ENCODE measurements at places on chromosomes 1 and 21.

DNA sequence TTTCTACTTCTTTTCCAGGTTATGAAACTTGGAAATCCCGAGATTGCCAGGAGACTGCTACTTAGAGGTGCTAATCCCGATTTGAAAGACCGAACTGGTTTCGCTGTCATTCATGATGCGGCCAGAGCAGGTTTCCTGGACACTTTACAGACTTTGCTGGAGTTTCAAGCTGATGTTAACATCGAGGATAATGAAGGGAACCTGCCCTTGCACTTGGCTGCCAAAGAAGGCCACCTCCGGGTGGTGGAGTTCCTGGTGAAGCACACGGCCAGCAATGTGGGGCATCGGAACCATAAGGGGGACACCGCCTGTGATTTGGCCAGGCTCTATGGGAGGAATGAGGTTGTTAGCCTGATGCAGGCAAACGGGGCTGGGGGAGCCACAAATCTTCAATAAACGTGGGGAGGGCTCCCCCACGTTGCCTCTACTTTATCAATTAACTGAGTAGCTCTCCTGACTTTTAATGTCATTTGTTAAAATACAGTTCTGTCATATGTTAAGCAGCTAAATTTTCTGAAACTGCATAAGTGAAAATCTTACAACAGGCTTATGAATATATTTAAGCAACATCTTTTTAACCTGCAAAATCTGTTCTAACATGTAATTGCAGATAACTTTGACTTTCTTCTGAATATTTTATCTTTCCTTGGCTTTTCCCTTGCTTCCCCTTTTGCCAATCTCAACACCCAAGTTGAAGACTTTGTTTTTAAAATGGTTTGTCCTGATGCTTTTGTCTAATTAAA, 4.0 kb downstream of the CDKN2C start:
- no peak for DNase-seq

GRCh38 chr21:21845901-21846300, 847.7 kb downstream of the NCAM2 start:
- no peak for DNase-seq

DNA sequence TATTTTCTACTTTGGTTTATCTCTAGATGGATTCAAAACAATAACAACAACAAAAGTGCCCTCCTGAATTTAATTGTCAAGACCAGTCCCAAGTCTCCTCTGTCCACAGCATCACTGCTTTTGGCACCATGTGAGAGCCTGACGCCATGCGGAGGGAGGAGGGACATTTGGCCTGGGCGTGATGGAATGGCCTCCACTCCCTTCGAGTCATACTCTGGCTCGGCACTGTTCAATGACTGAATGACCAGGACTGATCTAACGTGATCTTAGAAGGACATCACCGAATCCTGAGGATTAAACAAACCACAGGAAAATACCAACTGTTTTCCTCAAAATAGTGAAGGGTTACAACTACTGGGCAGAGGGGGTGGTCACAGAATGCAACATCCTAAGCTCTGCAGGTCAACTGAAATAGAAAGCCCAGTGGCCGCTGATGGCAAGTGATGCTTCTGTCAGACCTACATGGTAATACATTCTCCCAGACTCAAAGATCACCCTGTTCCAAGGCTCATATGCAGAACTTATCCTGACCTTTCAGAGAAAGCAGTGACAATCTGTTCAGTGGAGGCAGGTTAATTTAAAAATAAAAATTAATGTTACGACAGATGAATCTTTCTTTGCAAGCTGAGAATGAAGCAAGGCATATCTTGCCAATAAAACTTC, 19.1 kb downstream of the SRSF4 start:
- no peak for DNase-seq

DNA sequence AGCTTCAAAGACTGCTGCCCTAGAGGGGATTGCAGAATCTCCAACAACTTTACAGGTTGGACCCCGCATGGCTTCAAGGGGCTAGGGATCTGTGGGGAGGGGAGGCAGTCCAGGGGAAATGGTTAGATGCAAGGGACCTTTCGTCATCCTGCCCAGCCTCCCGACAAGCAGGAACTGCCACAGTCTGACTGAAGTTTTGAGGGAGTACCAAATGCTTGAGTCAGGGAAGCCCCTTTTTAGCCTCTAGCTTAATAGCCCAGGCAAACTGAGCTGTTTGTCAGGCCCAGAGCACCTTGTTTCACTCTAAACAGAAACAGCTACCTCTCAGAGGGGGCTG, 1.1 kb downstream of the TOR3A start:
- DNase-seq, result no peak

DNA sequence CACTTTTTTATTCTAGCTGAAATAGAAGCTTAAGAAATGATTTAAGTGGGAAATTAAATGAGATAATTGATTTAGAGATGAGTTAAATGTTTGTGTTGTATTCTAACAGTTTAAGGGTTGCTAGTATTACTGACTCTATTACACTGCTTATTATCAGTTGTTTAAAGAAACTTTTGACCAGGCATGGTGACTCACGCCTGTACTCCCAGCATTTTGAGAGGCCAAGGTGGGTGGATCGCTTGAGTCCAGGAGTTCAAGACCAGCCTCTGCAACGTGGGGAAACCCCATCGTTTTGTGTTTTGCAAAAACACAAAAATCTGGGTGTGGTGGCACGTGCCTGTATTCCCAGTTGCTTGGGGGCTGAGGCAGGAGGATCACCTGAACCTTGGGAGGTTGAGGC, 14.2 kb downstream of the CLIC4 start:
- no peak for DNase-seq

- DNase-seq, result no peak
These were observed 122.9 kb upstream of the ERG start for GRCh38 chr21:38621132-38621531.

DNA sequence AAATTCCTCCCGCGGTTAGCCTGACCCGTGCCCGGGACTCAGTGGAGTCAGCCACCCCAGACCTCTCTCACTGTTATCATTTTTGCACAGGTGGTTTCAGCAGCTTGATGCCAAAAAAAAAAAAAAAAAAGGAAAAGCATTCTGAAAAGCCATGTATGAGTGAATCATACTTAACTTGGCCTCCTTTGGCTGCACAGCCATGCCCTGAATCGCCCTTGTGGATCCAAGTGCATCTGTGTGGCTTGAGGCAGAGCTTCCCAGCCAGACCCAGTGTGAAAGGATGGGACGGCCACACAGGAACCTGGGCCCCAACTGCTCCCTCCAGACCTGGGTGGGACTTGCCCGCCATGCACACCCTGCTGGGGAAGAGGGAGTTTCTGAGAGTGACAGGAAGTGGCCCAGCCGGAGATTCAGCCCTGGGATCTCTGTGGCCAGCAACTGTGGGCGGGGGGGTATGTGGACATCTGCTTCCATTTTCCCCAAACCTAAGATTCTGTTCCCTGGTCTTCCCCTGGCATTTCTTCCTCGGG, 8.6 kb downstream of the YBEY start:
- no peak for DNase-seq

DNA sequence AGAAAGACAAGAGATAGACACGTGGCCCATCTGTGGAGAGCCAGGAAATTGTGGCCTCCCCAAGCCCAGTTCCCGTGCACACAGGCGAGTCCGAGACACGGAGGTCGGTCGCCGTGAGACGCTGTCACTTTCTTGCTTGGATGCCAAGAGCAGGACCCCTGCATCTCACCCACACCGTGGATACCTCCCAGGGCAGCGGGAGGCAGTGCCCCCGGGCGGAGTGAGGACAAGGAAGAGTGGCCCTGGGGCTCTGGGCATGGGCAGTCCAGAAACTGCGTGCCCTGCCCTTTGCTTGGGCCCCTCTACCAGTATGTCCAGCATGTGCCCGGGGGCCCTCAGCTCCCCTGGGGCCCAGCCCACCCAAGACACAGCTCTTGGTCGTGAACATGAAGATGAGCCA, 24.7 kb upstream of the ARHGEF16 start:
- no peak for DNase-seq

DNA sequence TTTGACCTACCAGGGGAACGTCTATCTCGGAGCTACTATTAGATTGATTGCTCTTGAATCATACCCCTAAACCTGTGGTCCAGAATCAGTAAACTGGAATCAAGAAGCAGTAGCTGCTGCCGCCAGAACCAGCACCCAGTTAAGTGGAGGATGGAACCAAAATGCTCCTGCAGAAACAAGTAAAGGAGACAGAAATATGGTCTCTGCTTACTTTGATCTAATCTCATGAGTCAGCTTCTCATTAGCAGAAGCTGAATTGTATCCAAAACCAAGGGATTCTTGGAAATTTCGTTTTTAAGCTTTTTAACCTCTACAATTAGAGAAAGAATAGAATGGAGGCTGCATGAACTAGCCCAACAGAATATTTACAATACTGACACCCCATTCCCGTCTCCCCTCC, 42.6 kb upstream of the PIGV start:
- DNase-seq, result no peak

DNA sequence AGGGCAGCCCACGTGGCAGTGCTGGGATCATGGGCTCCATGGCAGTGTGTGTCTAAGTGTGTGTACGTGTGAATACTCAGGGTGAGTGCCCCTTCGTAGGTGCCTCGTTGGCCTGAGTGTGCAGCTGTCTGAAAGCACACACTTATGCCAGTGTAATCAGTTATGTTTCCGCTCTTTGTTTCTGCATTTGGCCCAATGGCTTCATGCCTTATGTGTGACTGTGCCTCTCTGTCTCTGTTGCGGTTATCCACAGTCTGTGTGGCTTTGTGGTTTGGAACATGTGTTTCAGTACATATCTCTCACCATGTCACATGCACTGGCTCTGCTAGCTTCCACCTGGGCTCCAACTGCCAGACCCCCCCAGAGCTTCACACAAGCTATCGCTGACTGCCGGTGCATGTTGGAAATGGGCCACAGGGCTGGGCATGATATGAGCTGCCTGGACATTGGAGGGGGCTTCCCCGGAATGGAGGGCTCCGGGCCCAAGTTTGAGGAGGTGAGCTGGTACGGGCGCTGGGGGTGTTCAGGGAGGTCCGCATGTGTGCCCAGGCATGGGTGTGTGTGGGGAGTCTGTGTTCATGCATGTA, 70.3 kb upstream of the TINAGL1 start:
- DNase-seq, result peak; percentile 28

DNA sequence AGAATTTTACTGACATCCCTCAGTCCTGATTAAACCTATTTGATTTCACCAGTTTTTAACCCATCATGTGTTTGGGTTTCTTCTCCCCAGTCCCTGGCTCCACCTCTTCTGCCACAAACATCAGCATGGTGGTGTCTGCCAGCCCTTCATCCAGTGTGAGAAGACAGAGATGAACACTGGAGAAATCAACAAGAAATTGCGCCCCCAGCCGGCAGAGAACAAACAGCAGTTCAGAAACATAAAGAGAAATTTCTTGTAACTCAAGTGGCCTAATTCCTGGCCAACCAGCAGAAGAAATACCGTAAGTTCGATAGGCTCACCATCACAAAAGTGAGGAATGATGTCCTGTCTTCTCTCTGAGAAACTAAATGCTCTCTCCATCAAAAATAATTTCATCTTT, 18.3 kb downstream of the S100A11 start:
- DNase-seq, result no peak

DNA sequence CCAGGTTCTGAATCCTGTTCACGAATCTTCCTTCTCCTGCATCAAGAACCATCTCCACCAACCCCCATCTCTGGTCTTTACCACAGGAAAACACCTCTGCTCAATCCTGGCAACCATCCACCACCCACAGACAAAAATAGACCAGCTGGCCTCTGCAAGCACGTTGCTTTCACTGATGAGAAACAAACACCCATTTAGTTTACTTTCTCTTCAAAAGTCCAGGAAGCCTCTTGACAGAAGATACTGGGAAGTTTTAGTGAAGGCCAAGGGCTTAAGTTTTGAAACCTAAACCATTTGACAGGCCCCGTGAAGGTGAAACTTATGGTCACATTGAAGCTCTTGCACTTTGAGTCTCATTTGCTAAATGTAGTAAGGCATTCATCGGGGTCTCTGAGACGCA, 122.6 kb upstream of the PPP2R5A start:
- DNase-seq, result peak; percentile 52

DNA sequence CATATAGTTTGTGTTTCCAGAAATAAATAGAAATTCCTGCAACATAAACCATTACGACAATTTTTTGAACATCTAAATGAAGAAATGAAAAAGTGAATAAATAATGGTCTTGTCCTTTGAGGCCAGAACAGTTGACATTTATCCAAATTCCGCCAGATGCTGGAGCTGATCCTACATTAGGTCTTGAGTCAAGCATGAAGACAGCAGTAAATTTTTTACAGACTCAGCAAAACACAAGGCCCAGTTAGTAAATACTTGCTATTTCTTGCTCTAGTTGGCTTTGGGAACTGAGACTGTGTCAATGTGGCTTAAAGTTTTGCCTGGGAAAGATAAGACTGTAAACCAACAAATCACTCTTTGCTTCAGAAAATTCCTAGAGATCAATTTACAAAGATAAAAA, 540.1 kb upstream of the RGS18 start:
- peak; percentile 40 for DNase-seq

GRCh38 chr1:94316836-94317789, 79.7 kb upstream of the ARHGAP29 start:
- DNase-seq, result no peak

GRCh38 chr1:57916041-57916440, 492.2 kb upstream of the DAB1 start:
- DNase-seq, result no peak

DNA sequence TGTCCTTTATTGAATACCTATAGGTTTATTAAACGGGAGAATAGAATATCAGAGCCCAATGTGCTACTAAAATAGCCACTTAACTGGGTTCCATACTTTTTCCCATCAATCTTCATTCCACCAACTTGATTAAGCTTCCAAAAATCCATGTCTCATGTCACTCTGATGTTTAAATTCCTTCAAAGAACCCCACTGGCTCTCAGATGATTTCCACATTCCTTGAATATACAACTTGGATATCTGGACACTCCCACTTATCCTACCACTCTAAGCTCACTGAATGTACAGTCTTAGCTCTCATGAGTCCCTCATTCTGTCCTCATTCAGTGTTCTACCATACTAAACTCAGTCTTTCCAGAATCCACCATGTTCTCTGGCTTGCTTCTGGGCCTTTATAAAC, 21.1 kb downstream of the COL11A1 start:
- no peak for DNase-seq

DNA sequence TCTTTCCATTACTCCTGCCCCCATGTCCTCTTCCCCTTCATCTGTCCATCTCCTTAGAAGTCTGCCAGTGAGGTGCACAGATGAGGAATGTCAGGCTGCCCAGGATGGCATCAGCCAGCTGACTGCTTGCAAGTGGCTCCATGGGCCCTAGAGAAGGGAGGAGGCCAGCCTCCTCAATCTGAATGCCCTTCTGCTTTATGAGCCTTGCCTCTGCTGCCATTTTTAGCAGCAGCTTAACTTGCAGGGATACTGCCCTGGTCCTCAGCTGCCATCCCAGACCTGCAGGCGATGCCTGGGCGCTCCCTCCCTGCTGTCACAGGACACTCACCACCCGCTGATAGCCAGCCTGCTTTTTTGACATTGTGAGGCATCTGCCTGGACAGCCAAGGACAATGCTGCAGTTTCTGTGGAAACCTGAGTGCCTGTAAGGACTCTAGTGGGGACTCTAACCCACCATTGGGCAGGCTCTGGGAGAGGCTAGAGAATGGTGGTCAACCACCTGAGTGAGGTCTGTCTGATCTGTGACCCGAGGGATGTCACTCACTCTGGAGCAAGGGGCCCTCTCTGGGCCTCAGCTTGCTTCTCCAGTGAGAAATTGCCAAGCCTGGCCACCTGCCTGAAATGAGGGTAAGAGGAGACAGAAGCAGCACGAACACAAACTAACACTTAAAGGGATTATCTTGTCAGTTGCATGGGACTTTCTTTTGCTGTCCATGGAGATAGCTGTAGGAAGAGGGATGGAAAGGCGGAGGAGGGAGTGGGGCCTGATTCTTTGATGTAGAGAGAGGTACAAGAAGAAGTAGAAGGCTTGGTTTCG, 185.0 kb downstream of the MIS18A start:
- no peak for DNase-seq
